Fibroblast of lung (primary cell): ENCODE measurements at places on chromosomes 6 and 20. TPM values are rescaled to one million over a fixed set of nuclear protein-coding genes. Genes with fewer than 3 reads are reported as not detected.

Gene POU5F1
- under 0.01 TPM in 2 replicates for total RNA-seq

DNA sequence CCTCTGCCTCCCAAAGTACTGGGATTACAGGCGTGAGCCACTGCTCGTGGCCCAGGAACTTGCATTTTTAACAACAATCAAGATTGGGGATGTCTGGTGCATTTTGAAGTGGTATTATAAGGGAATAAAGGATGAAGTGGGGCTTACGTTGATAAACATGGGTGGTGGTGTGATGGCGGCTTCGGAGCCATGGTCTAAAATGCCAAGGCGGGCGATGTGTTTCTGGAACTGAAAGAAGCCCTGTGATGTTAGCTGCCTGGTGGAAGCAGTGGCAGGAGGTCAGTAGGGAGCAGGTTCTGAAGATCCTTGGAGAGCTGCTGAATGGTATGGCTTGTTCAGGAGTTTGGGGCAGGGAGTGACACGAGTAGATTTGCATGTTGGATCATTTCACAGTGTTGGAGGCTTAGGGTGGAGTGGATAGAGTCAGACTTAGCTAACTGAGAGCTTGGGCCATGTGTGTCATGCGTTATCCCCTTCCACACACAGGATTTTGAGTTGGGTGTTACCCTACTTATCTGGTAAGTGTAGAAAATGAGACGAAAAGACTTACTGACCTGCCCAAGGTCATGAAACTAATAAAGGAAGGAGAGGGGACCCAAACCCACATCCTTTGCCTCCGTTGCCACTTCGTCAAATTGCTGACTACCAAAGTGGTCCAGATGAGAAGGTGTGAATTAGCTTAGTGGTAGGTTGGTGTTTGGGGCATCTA is 1.5 kb downstream of the NELFCD start:
- DNase-seq: no peak

DNA sequence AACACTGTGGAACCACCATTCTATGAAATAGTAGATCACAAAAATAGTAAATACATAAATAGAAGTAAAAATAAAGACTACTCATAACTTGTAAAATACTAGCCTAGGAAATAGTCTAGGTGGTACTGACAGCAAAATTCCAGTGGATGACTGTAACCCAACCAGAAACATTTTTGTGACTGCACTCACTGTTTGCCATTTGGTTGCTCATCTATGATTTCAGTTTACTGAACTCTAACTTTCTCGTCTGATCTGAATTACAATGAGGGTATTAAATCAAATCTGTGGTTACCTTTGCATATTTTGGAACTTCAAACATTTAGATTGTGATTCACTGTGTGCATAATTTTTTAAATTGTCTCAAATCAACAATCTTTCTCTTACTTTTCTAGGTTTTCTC is 151.1 kb downstream of the KHDC1L start:
- DNase-seq: no peak

DNA sequence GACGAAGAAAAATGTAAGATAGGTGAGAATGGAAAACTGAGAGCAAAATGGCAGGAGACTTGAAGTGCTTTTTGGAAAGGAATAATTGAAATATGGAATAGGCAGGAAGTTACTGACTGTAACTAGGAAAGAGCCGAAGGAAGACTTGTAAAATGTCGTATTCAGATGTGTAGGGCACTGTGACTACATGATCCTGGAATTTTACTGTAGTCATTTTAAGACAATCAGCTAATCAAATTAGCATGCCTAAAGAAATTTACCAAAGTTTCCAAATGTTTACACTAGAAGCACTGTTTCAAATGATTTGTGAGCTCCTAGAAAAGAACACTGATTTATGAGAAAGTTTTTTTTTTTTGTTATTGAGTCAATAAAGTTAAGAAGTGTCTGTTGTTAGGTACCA is 21.2 kb upstream of the ADIG start:
- no peak for DNase-seq

DNA sequence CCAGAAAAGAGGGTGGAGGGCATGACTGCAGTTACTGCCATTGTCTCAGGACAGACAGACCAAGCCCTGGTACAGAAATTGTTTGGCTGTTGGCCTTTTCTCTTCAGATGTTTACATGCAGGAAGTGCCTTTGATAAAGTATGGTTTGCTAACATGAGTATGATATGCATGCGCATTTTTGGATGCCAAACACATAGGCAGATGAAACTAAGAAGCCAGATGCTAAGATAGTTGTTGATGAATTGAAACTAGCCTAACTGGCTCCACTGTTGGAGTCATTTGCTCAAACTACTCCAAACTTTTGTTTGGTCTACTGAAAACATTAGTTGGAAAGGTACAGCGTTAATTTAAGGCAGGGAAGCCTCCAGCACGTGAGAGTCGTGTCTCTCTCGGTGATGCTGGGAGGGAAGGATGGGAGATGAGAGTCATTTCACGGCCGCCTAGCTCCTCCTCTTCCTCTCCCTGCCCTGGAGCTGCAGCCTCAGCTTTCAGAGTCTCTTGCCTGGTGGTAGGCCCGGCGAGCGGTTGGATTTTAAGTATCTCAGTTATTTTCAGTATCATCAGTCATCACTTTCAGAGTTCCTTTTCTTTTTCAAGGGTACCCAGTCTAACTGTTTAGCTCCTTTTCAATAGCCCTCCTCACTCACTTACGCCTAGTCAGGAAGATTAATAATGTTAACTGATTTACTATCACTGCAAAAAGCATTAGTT is 29.7 kb downstream of the RREB1 start:
- peak; percentile 58 for DNase-seq

DNA sequence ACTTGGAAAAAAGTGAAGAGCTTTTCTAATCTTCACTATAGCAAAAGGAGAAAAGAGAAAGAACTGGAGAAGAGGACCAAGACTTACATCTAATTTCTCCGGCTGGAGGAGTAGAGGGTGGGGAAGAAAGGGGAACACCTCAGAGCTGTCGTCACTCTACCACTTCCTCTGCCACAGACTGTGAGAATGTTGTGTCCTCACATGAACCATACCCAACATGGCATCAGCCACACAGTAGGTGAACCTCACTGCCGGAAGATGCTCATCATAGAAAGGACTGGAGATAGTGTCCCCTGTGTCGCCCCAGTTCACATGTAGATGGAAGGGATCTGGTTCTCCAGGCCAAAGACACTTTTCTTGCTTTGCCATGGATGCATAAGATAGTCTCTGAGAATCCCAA is 604.4 kb upstream of the NOX3 start:
- DNase-seq: no peak

GRCh38 chr6:116115781-116116180 is 10.2 kb downstream of the COL10A1 start:
- DNase-seq: peak; percentile 18

DNA sequence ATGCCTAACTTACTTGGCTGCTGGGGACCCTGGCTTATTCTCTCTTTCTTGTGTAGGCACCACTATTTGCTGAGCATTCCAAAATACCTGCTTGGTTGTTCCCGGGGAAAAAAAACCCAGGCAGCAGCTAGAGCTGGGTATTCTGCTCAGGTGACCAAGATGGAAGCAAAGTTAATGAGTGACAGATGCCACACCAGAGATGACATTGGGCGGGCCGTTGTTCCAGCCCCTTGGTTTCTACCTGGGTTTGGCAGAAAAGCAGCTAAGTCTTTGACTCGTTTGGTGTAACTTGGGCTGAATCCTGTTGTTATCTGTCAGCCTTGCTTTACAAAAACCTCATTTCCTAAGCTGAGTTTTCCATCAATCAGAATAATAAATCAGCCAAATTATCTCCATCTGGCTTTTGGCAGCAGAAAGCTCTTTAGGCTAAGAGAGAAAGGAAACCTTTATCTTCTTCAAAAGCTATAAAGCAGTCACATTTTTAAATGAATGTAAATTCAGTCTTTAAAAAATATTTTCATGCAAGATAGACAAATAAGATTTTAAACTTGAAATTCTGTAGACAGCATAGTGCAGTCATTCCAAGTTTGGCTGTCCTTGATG is 202.0 kb upstream of the GMDS start:
- no peak for DNase-seq
